ENCODE measurements at places on chromosomes 3 and 15.
A peak's percentile ranks its signal among the peaks of the same experiment; 100 is the strongest.

DNA sequence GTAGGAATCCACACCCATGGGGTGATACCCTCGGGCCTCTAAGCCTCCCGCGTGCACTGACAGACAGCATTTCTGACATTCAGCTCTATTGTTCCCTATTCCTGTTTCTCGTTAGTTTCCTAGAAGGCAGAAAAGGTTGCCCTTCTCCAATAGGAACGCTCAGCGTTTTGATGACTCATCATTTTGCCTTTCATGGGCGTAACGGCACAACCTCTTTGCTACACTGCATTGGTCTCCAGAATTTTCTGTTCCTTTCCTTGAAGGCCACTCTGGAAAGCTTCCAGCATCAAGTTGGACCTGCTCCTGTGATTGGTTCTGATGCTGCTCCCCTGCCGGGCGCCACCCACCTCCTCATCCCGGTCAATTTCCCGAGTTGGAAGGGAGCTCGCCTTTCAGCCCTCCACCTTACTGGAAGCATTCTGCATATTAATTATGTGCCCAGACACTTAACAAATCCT, 13.0 kb upstream of the TNK2 start:
- DNase-seq: no peak

DNA sequence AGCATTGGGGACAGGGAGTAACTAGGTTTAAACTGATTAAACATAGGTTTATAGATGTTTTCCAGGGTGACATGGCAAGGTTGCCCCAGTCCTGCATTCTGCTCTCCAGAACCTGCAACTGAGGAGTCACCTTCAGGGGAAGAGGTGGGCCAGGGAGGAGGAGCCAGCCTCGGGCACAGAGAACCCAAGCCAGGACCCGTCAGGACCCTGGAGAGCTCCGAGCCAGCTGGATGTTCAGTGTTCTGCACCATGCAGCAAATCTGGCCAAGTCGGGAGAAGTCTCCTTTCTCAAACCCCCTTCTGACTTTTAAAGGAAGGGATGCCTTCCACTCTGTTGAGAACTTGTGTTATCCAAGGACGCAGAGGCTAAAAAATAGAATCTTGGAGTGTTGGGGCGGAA, 62.1 kb upstream of the SLC6A11 start:
- DNase-seq: peak; percentile 15

- DNase-seq: no peak
These were observed 749.0 kb downstream of the NSUN3 start for GRCh38 chr3:94811836-94812235.

- no peak for DNase-seq
These were observed 12.7 kb downstream of the TKT start for GRCh38 chr3:53243165-53243564.

DNA sequence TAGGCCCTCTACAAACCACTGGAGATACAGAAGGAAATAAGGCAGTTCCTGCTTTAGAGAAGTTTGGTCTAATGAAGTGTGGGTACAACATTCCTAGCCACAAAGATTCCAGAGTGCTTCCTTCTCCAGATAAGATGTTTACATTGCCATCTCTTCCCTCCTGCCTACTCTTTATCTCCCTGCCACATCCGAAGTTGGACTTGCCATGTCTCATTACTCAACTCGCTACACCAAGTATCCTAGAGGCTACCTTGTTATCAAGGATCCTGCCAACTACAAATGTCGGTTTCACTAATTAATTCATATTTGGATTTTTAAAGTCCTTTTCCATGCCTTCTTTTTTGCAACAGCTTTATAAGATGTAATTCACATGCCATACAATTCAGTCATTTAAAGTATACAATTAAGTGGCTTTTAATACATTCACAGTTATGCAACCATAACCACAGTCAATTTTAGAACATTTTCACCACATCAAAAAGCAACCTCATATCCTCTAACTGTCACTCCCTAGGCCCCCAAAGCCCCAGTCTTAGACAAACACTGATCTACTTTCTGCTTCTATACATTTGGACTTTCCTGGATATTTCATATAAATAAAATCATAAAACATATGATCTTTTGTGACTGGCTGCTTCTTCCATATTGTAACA, 53.7 kb upstream of the CSTA start:
- no peak for DNase-seq

- DNase-seq: no peak
These were observed 22.1 kb upstream of the LARS2 start for GRCh38 chr3:45366290-45366689.

GRCh38 chr3:62131620-62132019, 241.7 kb downstream of the FEZF2 start:
- DNase-seq: no peak

DNA sequence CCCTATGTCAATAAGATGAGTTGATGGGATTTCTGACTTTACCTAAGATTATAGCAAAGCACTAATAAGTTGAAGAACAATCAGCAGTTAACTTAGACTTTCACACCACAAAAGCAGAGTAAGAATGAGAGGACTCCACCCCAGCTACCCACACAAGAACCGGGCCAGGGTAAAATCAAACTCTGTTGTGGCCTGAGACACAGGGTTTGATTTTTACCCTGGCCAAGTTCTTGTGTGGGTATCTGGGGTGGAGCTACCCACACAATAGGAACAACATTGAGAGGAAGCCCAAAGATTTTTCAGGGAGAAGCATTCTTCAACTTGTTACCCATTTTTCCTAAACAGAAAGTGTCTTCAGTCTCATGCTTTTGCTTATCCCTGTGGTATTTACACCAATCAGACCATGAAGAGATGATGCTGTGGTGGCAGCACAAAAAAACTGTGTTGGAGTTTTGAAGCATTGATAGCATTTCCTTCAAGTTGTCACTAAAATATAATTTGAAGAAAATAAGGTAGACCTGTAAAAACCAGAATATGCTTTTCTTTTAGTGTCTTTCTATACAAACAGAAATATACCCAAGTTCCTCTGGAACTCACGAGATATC, 25.6 kb downstream of the CPOX start:
- DNase-seq: no peak

GRCh38 chr3:151638555-151639417, 94.9 kb upstream of the AADACL2 start:
- no peak for DNase-seq

Data from GM18507 (cell line).